ENCODE measurements at places on chromosomes 7 and 10.

GRCh38 chr7:111394891-111395290 is 167.4 kb downstream of the IMMP2L start:
- no peak overlapping the region for H3K4me3 ChIP-seq
- H3K27ac ChIP-seq = no peak overlapping the region
- no peaks in the 10 kb centered on the region for H3K36me3 ChIP-seq
- H3K27me3 ChIP-seq = no peaks in the 10 kb centered on the region

GRCh38 chr7:68529221-68529620 is 1069.1 kb upstream of the AUTS2 start:
- no peaks in the 10 kb centered on the region for H3K4me1 ChIP-seq
- no peak for DNase-seq
- no peak overlapping the region for H3K4me3 ChIP-seq
- H3K36me3 ChIP-seq = no peaks in the 10 kb centered on the region
- no peak overlapping the region for H3K27ac ChIP-seq

- no peak for DNase-seq
- H3K36me3 ChIP-seq = no peaks in the 10 kb centered on the region
- peaks cover 66% of the 10 kb centered on the region for H3K27me3 ChIP-seq
- peaks cover 11% of the 10 kb centered on the region for H3K4me1 ChIP-seq
- no peak overlapping the region for H3K4me3 ChIP-seq
Observed at GRCh38 chr7:157684909-157685429, 348.2 kb downstream of the DNAJB6 start.

GRCh38 chr7:8310876-8311275 is 48.9 kb upstream of the ICA1 start:
- no peak overlapping the region for H3K27ac ChIP-seq
- H3K27me3 ChIP-seq = peaks cover 27% of the 10 kb centered on the region
- no peaks in the 10 kb centered on the region for H3K36me3 ChIP-seq
- no peak overlapping the region for H3K4me3 ChIP-seq
- H3K4me1 ChIP-seq = no peaks in the 10 kb centered on the region

DNA sequence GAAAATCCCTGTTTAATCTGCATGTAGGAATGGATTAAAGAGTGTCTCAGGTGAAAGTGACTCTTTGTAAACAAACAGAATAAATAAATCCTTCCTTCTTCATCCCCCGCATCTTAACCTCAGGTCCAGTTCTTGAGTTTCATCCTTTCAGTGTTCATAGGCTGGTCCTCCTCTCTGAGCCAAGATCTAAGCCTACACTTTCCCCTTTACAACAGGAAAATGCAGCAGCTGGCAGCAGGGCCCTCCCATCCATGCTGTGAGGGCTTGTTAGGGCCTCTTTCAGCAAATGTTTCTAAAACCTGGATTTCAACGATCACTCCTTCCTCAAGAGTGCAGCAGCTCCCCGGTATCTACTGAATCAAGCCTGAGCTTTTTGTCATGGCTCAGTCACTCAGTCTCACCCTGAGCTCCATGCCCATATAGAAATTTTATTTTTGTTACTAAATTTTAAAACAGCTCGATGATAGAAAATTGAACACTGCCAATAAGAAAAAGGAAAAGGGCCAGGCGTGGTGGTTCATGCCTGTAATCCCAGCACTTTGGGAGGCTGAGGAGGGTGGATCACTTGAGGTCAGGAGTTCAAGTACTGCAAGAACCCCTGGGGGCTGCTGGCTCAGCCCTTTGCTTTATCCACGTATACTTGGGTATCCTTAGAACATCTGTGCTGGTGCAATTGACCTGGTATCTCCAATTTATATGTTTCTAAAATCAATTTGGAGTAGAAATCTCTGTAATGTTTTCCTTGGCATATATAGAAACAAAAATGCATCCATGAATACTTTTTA is 15.6 kb downstream of the BLNK start:
- peaks cover 18% of the 10 kb centered on the region for H3K27me3 ChIP-seq
- H3K4me3 ChIP-seq = no peak overlapping the region
- no peaks in the 10 kb centered on the region for H3K4me1 ChIP-seq

- H3K36me3 ChIP-seq = no peaks in the 10 kb centered on the region
- no peak overlapping the region for H3K27ac ChIP-seq
- H3K27me3 ChIP-seq = no peaks in the 10 kb centered on the region
- no peak for DNase-seq
Observed at GRCh38 chr7:11784769-11785536, 47.0 kb downstream of the THSD7A start.

DNA sequence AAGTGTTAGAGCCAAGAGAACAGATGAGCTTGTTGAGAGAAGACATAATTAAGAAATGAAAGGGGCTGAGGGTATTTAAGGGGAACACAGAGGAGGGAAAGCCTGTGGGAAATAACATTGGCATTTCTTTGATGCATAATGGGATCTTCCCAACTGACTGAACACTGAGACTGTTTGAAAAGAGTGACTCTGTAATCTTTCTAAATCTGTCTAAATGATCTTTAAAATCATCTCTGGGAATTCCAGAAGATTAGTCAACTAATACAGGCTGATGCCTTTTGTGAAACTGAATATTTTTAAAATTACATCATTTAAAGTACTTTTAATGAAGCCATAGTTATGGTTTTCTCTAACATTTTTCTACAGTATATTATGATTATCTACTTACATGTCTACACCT is 17.4 kb upstream of the SLC35G1 start:
- no peak overlapping the region for H3K27ac ChIP-seq
- DNase-seq = no peak
- H3K36me3 ChIP-seq = peaks cover 3% of the 10 kb centered on the region
- H3K4me3 ChIP-seq = no peak overlapping the region
- H3K4me1 ChIP-seq = no peaks in the 10 kb centered on the region

DNA sequence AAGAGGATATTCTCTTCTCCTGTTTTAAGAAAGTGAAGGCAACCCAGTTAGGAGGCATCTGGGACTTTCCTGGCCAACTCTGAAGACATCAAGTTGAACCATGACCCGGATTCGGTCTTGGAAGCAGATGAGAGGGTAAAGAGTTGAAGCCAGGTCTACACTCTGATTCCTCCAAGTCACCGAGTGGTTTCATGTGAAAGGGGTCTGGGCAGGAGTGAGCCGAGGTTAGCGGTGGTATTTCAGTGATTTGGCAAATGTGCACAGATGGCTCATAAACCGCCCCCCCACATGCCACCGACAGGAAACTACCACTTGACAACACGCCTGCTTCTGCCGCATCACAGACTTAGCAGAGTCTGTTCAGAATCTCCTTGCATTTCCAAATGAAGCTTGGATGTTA is 11.4 kb upstream of the REPIN1 start:
- peaks cover 17% of the 10 kb centered on the region for H3K4me1 ChIP-seq
- peak; percentile 32 for DNase-seq
- no peaks in the 10 kb centered on the region for H3K27me3 ChIP-seq
- H3K27ac ChIP-seq = peak overlapping the region; percentile 62
- H3K4me3 ChIP-seq = peak overlapping the region; percentile 19

- no peaks in the 10 kb centered on the region for H3K36me3 ChIP-seq
- peaks cover 8% of the 10 kb centered on the region for H3K27me3 ChIP-seq
- no peak overlapping the region for H3K27ac ChIP-seq
- H3K4me3 ChIP-seq = no peak overlapping the region
Observed at GRCh38 chr7:137574812-137575211, 231.3 kb upstream of the PTN start.

- peaks cover 3% of the 10 kb centered on the region for H3K36me3 ChIP-seq
- H3K27ac ChIP-seq = no peak overlapping the region
- DNase-seq = no peak
- H3K27me3 ChIP-seq = no peaks in the 10 kb centered on the region
Observed at GRCh38 chr10:129725482-129725881, 238.6 kb downstream of the EBF3 start.

DNA sequence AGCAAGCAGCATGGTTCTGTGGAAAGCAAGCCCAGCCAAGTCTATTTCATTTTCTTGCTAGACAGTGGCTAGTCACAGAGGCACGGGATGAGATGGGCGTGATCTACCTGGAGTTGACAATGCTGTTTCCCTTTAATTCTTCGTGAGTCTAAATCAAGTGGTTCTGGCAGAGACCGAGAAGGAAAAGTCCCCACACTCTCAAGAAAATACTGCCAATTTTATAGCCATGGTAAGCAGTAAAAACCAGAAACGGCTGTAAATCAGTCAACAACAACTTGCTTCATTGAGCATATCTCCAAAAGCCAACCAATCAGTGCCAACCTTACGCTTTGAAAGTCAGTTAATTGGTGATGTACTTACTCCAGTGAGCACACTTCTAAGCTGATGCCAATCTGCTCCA is 223.4 kb downstream of the SEC23IP start:
- H3K27me3 ChIP-seq = peaks cover 29% of the 10 kb centered on the region
- H3K27ac ChIP-seq = no peak overlapping the region
- DNase-seq = no peak
- no peaks in the 10 kb centered on the region for H3K4me1 ChIP-seq
- no peak overlapping the region for H3K4me3 ChIP-seq
- no peaks in the 10 kb centered on the region for H3K36me3 ChIP-seq

DNA sequence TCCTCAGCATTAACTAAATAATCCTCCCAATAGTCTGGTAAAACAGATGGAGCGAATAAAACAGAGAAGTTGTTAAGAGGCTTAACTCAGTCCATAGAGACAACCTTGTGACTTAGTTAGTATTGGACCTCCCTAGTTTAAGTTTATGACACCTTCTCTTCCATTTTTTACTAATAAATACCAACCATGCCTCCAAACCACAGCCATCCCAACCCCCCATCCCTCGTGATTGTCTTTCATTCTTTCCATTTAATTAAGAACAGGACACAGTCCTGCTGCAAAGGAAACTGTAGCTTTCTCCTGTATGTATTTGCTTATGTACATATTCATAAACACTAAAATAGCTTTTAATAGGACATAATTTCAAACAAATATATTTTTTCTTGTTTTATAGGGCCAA is 238.2 kb downstream of the SEMA3D start:
- H3K27me3 ChIP-seq = no peaks in the 10 kb centered on the region
- DNase-seq = no peak
- no peak overlapping the region for H3K4me3 ChIP-seq
- no peak overlapping the region for H3K27ac ChIP-seq

GRCh38 chr7:128398841-128399135 is 11.0 kb downstream of the IMPDH1 start:
- H3K27me3 ChIP-seq = no peaks in the 10 kb centered on the region
- H3K36me3 ChIP-seq = peaks cover 5% of the 10 kb centered on the region
- H3K4me3 ChIP-seq = no peak overlapping the region
- DNase-seq = no peak

DNA sequence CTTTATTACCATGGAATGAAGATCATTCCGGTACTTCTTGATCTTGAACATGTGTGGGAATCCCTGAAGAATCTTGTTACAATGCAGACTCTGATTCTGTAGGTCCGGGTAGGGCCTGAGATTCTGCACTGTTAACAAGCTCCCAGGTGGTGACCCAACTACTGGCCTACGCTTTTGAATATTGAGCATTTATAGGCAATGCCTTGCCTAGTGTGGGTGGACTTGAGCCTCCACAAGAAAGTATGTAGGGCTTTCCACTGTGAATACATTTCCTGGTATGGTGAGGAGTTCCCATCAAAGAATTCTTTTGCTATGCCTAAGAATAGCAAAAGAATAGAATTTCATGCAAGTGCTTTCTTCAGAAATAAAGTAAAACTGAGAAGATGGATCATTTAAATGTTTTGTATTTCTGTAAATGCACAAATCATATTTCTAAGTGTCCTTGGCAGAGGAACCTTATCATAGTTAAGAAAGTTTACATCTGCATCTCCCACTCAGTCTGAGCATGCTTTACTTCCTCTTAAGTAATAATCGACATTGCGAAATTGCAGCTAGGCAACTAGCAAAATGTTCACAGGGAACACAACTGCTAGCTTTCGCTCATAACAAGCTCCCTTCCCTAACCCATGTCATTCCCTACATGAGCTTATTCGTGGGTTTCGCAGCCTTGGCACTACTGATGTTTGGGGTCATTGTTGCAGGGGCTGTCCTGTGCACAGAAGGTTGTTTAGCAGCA is 71.4 kb downstream of the AHR start:
- H3K36me3 ChIP-seq = no peaks in the 10 kb centered on the region
- no peak overlapping the region for H3K27ac ChIP-seq

- H3K27me3 ChIP-seq = no peaks in the 10 kb centered on the region
- peaks cover 25% of the 10 kb centered on the region for H3K4me1 ChIP-seq
- peak overlapping the region; percentile 73 for H3K27ac ChIP-seq
- H3K36me3 ChIP-seq = peaks cover 2% of the 10 kb centered on the region
- no peak overlapping the region for H3K4me3 ChIP-seq
Observed at GRCh38 chr7:135160098-135160857, 10.2 kb downstream of the CYREN start.

- H3K27me3 ChIP-seq = no peaks in the 10 kb centered on the region
- H3K36me3 ChIP-seq = no peaks in the 10 kb centered on the region
- no peak for DNase-seq
- no peak overlapping the region for H3K4me3 ChIP-seq
Observed at GRCh38 chr10:121551210-121551885, 46.9 kb downstream of the FGFR2 start.

- no peak overlapping the region for H3K27ac ChIP-seq
- DNase-seq = no peak
- H3K4me3 ChIP-seq = no peak overlapping the region
- peaks cover 4% of the 10 kb centered on the region for H3K36me3 ChIP-seq
Observed at GRCh38 chr7:23044581-23044980, 30.7 kb upstream of the HYCC1 start.

GRCh38 chr10:72904806-72905205 is 11.3 kb downstream of the OIT3 start:
- no peaks in the 10 kb centered on the region for H3K36me3 ChIP-seq
- DNase-seq = no peak
- H3K4me3 ChIP-seq = no peak overlapping the region
- H3K4me1 ChIP-seq = no peaks in the 10 kb centered on the region
- no peak overlapping the region for H3K27ac ChIP-seq

DNA sequence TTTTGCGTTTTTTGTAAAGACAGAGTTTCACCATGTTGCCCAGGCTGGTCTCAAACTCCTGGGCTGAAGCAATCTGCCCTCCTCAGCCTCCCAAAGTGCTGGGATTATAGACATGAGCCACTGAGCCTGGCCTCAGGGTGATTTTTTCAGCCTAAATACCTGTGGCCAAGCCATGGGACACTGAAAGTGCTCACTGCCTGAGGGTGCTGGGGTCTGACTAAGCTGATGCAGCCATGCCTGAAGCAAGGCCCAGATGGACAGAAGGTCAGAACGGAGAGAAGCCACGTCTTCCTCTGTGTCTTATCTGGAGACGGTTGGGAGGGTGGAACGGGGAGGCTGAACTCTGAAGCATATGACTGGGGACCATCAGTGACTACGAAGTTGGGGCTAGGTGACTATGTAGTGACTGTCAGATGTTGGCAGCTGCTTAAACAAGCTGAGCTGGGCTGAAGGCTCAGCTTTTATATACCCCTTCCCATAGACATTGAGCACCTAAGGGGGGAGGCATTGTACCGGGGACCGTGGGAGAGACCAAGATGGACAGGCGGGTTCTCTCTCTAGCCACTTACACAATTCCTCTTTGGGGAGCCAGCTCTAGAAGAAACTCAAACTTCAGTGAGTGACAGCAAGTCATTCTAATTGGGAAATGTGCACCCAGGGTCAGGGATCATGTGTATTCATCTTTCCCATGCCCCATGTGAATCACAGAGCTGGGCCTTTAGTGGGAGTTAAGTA is 73.3 kb upstream of the HABP2 start:
- no peak for DNase-seq
- no peaks in the 10 kb centered on the region for H3K4me1 ChIP-seq
- no peak overlapping the region for H3K27ac ChIP-seq
- H3K36me3 ChIP-seq = no peaks in the 10 kb centered on the region
- H3K4me3 ChIP-seq = no peak overlapping the region

- H3K4me3 ChIP-seq = no peak overlapping the region
- peaks cover 11% of the 10 kb centered on the region for H3K27me3 ChIP-seq
- H3K36me3 ChIP-seq = no peaks in the 10 kb centered on the region
- no peak for DNase-seq
- no peaks in the 10 kb centered on the region for H3K4me1 ChIP-seq
- no peak overlapping the region for H3K27ac ChIP-seq
Observed at GRCh38 chr7:1770331-1770730, 100.3 kb downstream of the ELFN1 start.

Data from T-helper 17 cell (primary cell).